ENCODE measurements at places on chromosomes 7 and 10. TPM values are rescaled to one million over a fixed set of nuclear protein-coding genes. Genes with fewer than 3 reads are reported as not detected.

Gene CCDC172
- polyA plus RNA-seq, result not detected

Gene CCDC136
- 0.81 TPM for polyA plus RNA-seq

Gene AKR1C8
- polyA plus RNA-seq, result 0.06 TPM

Gene SUN3
- not detected for polyA plus RNA-seq

Gene DPP6
- polyA plus RNA-seq, result not detected

Gene CUTC
- 21.5 TPM for polyA plus RNA-seq

All from small intestine (tissue), 16 donors.